ENCODE measurements at places on chromosomes 4 and X. TPM values are rescaled to one million over a fixed set of nuclear protein-coding genes. Genes with fewer than 3 reads are reported as not detected.

CNGA1 gene
- total RNA-seq = 4.7 TPM

ARHGAP24 gene
- 15.0 TPM for total RNA-seq

SPANXN4 gene
- total RNA-seq = not detected

GUCY1B1 gene
- total RNA-seq = 18.6 TPM

KDM6A gene
- 69.7 TPM for total RNA-seq

GLRB gene
- total RNA-seq = 14.9 TPM

KIAA1210 gene
- 0.82 TPM for total RNA-seq

GNRHR gene
- not detected for total RNA-seq

TLR3 gene
- total RNA-seq = 9.1 TPM

CBLL2 gene
- total RNA-seq = not detected

TMSB15A gene
- 20.7 TPM for total RNA-seq

GABRE gene
- 190 TPM for total RNA-seq

LEF1 gene
- total RNA-seq = 76.8 TPM

MTMR8 gene
- total RNA-seq = 3.0 TPM

PRR32 gene
- not detected for total RNA-seq

SMPX gene
- total RNA-seq = 2.7 TPM

SCRG1 gene
- total RNA-seq = 0.47 TPM

RADX gene
- 2.9 TPM for total RNA-seq

UCP1 gene
- total RNA-seq = not detected

Measured in mesothelial cell of epicardium (in vitro differentiated cells).